Fibroblast of skin of right biceps (primary cell): ENCODE measurements at places on chromosomes 2 and 18.
A peak's percentile ranks its signal among the peaks of the same experiment; 100 is the strongest.

DNA sequence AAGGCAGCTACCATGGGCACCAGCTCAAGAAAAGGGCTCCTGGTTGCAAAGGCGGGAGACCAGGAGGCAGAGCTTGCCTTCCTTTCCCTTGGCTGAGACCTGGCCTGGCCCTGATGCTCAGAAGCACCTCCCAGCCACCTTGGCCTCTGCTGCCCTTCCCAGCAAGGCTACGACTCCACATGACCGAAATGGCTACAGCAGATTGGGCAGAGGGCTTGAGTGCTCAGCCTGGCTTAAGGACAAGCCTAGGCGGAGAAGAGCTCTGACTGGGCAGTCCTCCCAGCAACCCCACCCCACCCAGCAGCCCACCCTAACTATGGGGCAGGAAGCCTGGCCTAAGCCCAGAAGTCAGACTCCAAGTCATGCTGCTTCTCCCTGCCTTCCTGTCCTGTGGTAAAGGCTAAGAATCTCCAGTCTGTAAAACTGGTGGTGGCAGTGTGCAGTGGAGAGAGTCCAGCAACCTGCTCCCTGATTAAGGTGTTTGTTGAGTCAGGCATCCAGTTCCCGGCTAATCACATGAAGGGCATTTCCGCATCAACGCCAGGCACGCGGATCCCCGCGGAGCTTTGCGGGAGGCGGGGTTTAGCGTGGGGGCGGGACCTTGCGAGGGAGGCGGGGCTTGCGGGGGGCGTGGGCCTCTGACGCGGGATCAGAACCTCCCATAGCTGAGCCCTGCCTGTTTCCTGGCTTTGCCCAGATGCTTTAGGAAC, 256.0 kb downstream of the BCL11A start:
- DNase-seq, result peak; percentile 5

- no peak for DNase-seq
These were observed 11.4 kb downstream of the CXCR4 start for GRCh38 chr2:136106505-136106904.

- no peak for DNase-seq
These were observed 22.3 kb downstream of the QPCT start for GRCh38 chr2:37366773-37367172.

- DNase-seq, result no peak
These were observed 19.0 kb upstream of the TMEM247 start for GRCh38 chr2:46460241-46460921.

DNA sequence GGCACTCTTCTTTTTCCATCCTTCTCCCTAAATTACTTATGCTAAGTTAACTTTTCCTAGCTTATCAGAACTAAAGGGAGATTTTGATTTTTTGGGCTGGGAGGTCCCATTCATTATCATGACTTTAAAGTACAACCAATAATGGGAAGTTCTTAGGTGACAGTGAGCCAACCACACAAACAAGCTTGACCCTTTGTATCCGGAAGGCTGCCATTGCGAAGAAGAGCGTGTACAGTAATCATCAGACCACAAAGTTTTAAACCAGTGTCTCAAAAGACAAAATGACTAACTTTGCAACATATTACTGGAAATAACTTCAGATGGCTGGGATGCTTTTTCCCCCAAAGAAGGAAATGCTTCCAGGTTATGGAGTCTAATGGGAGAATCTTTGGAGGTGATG, 298.1 kb downstream of the TGIF1 start:
- peak; percentile 46 for DNase-seq
